Bone marrow (tissue), 2 donors: ENCODE measurements at places on chromosomes 7 and 10.

DNA sequence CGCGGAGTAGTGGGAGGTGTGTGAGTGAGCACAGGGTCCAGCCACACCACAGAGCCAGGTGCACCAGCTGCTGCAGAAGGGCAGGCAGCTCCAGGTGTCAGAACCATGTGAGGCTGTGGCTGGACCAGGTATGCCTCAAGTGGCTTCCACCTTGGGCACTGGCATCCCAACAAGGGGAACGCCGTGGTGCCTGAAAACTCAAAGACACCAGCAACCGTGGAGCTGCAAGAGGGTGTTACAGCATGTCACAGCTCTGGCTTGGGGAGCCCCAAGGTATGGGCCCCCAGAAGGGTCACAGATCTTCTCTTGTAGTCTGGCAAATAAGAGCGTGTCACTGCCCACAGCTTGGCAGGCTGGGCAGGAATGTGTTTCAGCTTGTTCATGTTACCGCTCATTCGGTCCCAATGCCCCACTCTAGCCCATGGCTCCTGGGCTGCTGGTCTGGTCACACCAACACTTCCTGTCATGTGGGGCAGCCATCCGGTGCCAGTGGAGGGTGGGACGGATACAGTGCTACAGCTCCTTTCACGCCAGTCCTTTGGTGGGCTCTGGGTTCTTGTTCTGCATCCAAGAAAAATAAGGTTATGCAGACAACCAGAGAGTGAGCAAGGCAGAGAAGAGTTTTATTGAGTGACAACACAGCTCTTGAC is 29.8 kb downstream of the STRA8 start:
- no peak for DNase-seq

GRCh38 chr7:32221056-32221455 is 150.8 kb upstream of the PDE1C start:
- no peak for DNase-seq

GRCh38 chr7:105224884-105225651 is 163.7 kb downstream of the SRPK2 start:
- DNase-seq: peak; percentile 41

GRCh38 chr7:80932536-80932935 is 13.7 kb upstream of the SEMA3C start:
- no peak for DNase-seq

GRCh38 chr10:8978100-8978499 is 923.6 kb downstream of the GATA3 start:
- DNase-seq: no peak

DNA sequence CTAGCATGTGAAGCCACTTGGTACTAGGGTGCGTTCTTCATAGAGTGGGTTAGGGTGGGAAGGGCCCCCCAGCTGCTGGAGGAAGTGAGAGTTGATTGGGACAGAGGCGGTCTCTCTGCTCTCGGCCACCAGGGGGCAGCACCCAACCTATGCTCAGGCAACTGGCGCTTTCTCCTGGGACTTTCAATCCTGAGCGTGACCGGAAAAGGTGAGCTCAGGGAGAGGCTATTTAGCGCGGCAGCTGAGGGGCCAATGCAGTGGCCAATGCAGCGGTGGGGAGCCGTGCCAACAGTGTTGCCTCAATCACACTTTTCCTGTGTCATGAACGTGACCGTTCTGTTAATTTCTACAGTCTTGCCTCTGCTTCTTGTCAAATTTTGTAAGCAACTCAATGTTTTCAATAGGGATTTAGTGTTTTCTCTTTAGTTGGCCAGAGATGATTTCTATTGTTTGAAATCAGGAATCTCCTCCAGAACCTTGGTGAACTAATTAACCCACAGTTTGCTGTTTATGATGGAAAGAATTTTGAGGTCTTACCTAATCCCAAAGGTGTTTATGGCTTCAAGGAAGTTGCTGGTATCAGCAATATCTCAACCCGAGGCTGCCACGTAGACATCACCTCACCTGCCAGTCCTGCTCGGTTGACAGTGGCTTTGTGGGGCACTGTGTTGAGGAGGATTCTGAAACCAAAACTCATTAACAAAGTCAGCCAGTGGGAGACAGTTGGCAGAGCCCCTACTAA is 67.9 kb upstream of the PDZD8 start:
- DNase-seq: peak; percentile 22

DNA sequence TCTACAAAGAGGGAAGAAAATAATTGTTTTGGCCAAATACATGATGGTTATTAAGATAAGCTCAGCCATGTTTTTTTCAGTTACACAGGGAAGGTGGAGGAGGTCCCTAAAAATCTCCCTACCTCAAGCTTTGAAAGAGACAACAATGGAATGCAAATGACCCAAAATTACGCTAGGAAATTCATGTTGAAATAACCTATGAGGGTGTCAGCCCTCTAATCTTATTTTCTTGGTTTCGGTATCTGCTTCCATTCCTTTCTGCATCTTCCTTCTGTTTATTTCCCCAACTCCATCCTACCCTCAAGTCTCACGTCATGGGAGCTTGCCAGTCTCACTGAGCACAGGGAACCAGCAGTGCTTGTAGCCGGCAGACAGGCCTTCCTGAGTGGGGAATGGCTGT is 40.6 kb upstream of the SMNDC1 start:
- no peak for DNase-seq

DNA sequence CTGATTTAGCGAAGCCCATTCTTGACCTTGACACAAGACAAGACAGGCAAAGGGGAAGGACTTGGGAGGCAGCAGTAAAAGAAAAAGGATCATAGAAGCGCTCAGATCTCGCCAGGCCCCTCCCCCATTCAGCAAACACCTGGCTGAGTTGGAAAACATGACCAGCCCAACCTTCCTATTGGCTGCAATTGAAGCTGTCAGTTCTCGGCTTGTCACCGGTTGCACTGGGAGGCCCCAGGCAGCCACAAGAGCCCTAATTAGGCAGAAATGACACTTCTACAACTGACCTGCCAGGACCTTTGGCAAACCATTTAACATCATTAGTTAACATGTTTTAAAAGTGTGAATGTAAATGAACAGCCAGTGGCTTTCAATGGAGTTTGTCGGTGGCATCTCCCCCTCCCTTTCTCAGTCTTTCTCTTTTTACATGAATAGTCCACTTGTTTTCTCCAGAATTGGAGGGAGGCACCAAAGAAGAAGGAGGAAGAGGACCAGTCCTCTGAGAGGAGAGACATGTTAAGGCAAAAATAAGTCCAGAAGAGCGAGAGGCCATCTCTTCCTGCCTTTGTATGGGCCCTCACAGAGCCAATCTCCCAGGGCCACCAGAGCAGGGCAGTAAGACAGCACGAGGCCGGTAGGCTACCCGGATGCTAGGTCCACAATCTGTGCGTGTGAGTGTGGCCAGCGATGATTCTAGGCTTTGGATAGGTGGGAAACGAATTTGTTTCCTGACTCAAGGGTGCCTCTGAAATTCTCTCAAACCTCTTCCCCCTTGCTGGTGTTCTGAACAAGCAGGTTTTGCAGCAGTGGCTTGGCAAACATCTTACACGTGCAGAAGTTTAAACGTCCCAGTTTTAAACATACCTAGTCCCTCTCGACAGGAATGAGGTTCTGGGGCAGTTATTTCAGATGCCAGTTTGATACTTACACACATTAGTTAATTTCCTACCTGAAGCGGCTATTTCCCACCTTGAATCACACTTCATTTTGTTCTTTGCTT is 15.0 kb upstream of the ENO4 start:
- no peak for DNase-seq

- no peak for DNase-seq
Observed at GRCh38 chr10:3480281-3480989, 304.6 kb downstream of the KLF6 start.

DNA sequence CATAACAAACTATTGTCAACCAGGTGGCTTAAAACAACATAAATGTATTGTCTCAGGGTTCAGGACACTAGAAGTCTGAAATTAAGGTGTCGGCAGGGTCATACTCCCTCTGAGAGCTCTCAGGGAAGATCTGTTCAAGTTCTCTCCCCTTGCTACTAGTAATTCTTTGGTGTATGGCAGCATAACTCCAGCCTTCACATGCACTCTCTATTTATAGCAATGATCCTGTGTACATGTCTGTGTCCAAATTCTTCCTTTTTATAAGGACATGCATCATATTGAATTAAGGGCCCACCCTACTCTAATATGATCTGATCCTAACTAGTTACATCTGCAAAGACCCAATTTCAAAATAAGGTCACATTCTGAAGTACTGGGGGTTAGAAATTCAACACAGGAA is 27.2 kb downstream of the CACNA2D1 start:
- DNase-seq: no peak

GRCh38 chr10:21078410-21079329 is 181.6 kb upstream of the NEBL start:
- DNase-seq: no peak

DNA sequence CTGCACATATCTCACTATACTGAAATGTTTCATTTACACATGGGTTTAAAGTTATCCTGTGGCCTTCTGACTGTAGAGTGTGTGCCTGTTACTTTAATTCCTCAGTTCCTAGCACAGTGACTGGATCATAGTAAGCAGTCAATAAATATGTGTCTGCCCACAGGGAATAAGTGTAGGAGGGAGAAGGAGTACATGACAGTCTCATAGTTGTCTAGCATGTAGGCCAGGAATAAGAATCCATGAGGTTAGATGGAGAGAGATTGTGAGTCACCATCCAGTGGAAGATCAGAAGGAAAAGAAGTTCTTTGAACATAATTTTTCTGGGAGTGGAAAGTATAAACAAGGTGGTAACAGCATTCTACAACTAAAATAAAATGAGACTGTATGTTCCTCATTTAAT is 36.6 kb upstream of the SEMA3A start:
- DNase-seq: no peak

- no peak for DNase-seq
Observed at GRCh38 chr7:15308821-15309220, 253.0 kb downstream of the AGMO start.

DNA sequence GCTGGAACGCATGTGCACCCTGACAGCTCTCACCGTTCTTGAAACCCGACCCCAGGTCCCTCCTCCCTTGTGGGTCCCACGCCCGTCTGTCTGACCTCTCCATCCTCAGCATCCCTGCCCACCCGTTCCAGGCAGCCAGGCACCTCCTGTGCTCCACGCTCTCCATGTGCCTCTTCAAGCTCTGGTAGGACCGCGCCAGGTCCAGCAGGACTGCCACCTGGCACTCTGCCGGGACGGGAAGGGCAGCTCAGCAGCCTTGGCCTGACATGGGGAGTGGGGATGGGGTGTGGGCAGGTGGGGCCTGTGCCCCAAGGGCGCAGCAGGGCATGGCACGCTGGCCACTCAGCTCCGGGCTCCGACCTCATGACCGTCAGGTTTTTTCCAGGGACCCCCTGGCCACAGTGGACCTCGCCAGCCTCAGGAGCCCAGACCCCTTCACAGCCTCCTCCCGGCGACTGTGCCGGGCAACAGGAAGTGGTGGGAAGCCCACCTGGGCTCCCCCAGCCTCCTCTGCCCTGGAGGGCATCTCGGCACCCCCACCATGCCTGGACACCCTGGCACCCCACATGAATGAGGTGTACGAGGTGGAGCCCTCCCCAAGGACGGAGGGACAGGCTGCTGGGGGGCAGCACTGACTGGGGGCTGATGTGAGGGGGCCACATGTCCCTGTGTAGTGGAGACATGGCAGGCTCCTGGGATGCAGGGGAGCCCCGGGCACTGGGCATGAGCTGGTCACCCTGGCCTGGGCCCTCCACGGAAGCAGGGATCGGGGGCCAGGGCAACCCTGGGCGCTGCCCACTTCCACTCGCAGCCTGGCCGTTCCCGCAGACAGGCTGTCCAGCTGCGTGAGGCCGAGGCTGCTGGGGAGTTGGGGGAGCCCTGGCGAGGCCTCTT is 25.1 kb upstream of the NKX6-2 start:
- no peak for DNase-seq

DNA sequence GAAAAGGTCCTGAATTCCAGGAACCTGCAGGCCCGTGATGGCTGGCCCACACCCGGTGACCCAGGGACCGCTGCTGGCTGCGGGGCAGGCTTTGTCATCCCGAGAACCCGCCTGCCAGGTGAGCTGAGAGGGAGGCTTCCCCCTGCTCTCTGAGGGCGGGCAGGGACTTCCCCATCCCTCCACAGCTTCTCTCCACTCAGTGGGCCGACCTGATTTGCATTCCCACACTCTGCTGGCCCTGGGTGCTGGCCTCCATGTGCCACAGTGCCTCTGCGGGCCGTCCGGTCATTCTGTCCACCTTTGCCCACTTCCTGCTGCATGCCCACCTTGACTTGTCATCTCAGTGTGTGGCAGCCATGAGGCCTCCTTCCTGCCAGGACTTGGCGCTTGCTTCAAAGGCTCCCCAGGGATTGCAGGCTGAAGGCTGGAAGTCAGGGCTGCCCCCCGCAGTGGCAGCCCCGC is 35.3 kb downstream of the PALD1 start:
- no peak for DNase-seq

DNA sequence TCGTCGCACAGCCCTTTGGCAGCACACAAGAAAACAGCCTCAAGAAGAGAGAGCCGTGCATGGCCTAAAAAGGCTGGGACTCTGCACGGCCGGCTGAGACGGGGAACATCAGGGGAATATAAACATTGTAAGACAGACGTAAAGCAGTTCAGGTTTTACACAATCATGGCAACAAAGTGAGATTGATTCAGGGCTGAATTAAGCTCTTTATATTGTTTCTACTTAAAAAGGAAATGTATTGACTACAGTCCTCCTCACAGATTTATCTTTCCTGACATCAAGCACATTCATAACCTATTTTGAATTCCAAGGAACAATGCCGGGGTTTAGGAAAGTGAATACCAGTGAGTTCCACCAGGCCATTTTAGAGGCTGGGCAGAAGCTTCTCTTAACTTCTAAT is 25.2 kb downstream of the SORBS1 start:
- DNase-seq: no peak

DNA sequence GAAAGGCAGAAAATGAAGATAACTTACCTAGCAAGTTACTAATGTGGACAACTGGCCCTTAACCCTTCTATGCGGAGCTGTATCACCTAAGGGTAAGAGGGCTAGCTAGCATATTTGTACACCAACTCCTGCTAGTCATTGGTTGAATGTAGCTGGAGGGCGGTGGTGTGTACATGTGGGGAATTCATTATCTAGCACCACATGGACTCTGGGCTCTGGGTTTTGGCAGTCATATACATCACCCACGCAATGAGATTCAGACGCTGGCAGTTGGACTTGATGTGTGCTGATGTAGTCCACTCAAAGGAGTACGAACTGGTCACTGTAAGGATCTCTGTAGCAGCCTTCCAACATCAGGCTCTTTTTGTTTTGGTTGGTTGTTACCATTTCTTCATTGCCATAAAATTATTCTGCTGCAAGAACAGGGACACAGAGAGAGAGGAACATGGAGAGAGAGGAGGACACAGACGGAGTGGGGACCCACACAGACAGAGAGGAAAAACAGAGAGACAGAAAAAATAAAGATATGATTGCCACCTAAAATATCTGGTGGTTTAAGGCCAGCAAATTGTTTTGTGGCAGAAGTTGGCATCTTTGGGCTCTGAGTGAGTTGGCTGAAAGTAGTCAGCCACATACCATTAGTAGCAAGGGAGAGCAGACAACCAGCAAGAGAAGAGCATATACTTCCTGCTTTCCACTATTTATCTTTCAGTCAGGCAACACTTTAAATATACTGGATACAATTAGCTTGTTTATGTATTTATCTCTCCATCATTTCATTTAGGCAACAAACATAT is 76.7 kb upstream of the MTPN start:
- DNase-seq: no peak
